ENCODE measurements at places on chromosomes 7 and 10.
A peak's percentile ranks its signal among the peaks of the same experiment; 100 is the strongest.

DNA sequence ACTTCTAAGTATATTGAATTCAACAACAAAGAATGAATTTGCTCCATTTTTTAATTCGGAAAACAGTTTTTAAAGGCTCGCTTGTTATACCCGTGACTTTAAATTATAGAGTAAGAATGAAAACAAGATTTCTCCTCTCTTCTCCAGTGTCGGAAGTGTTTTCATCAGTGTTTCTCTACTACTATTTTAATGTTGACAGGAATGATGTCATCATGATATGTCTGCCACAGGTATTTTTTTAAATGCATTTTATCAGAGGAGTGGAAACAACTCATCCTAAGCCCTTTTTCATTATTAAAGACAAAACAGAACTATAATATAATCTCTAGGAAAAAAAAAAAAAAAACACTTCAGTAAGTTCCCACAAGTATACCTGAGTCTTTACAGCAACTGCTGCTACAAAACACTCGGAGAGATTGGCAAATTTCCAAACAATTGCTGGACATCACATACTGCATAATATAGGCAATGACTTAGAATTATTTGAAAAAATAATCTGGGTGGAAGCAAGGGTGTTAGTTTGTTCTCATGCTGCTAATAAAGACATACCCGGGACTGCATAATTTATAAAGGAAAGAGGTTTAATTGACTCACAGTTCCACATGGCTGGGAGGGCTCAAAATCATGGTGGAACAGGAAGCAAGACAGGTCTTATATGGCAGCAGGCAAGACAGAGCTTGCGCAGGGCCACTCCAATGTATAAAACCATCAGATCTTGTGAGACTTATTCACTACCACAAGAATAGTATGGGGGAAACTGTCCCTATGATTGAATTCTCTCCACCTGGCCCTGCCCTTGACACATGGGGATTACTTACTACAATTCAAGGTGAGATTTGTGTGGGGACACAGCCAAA is 4.8 kb upstream of the RNF32 start:
- DNase-seq: no peak

DNA sequence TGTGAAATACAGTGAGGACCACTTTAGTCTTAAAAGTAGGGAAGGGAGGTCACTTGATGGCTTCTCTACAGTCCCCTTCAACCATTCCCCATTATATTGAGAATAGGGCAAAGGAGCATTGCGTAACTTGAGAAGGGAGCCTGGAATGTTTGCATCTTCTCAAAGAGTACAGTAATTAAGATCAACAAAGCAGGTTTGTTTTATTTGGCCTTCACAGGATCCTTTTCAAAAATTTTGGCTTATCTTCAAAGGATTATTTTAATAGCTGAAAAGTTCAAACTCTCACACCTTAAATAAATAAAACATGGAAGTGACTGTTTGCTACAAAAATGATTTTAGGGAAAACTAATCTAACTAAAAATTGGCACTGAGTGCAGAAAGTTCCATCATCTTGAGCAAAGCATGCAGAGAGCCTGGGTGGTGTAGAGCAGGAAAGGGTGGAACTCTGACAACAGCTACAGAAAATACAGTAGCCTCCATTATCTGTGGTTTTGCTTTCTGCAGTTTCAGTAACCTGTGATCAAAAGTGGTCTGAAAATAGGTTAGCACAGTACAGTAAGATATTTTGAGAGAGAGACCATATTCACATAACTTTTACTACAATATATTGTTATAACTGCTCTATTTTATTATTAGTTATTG is 214.0 kb downstream of the MDFIC start:
- DNase-seq: no peak

DNA sequence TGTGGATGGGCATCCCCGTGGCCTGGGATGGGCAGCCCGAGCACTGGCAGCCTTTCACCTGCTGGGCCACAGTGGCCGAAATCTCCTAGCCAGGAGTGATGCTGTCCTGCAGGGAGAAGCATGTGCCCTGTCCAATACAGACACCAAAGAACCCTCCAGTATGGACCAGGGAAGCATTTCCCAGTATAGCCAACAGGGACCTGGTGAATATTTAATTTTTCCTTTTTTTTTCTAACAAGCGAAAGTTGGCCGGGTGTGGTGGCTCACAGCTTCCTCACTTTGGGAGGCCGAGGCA is 11.0 kb downstream of the IMPDH1 start:
- DNase-seq: no peak

- DNase-seq: no peak
Observed at GRCh38 chr10:110061687-110062086, 53.9 kb downstream of the ADD3 start.

DNA sequence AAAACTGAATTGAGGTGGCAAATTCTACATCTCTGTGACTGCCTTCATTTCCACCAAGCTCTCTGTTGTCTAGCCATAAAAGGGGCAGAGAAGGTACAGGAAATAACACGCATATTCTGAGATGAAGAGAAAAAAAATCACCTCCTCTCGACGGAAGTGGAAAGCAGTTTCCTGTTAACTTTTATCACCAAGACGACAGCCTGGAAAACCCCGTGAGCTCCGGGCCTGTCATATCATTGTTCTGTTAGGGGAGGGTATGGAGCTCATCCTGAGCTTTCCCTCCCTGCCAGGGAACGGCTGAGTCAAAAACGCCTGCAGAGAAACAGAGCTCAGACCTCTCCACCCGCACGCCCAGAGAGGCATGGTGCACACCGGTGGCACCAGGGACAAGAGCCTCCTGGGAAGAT is 200.3 kb downstream of the PRPF18 start:
- DNase-seq: peak; percentile 73

DNA sequence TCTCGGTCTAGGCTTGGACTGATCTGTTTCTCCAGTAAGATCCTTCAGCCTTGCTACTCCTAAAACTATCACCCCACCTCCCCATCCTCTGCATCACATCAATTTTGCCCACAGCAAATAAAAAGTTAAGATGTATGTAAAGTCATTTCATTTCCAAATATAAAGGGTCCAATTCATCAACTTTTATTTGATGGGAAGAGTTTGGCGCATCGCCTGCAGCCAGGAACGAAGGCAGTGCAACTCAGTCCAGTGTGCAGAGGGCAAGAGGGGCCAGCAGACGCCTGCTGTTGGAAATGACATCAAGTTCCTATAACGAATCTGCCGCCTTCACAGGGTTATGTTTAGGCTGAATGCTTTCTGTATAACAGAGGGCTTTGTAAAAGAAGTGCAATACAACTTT is 97.0 kb downstream of the SVIL start:
- DNase-seq: no peak

- no peak for DNase-seq
Observed at GRCh38 chr10:79027147-79028055, 41.4 kb upstream of the ZMIZ1 start.

- DNase-seq: no peak
Observed at GRCh38 chr7:109246330-109247077, 676.8 kb downstream of the DNAJB9 start.

- no peak for DNase-seq
Observed at GRCh38 chr7:106794276-106795083, 70.6 kb upstream of the PIK3CG start.

DNA sequence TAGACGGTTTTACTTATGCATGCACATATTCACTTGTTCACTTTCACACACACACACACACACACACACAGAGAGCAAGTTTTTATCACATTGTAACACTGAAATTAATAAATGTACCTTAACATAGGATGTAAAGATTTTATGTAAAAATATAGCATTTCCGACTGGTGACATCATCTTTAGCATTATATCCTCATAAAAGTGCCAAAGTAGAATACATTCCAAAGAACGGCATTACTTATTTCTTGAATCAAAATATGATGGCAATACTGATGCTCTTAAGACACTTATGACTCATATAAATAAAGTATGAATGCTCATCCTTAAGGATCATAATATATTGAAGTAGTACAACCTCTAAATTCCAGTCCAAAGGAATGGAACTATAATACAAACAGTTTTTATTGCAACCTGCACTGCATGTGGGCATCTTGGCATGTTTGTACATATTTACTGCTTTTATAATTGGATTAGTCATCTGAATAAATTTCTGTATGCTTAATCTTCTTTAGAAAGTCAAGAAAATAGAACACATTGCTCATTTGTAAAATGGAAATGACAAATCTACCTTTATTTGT is 290.0 kb upstream of the SEMA3A start:
- no peak for DNase-seq

DNA sequence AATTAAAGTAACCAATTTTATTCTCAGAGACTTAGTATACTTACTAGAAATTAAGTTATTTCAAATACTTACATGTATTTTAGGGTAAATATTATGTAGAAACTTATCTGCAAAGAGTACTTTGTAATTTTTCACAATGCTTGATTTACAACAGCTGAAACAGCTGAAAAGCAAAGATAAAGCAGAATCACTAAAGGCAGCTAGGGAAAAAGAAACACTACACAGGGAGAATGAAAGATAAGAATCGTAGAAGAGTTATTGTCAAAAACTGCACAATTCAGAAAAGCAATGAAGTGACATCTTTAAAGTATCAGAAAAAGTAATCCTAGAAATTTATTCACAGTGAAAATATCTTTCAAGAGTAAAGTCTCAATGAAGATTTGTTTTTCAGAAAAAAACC is 69.7 kb upstream of the ZNF804B start:
- no peak for DNase-seq

DNA sequence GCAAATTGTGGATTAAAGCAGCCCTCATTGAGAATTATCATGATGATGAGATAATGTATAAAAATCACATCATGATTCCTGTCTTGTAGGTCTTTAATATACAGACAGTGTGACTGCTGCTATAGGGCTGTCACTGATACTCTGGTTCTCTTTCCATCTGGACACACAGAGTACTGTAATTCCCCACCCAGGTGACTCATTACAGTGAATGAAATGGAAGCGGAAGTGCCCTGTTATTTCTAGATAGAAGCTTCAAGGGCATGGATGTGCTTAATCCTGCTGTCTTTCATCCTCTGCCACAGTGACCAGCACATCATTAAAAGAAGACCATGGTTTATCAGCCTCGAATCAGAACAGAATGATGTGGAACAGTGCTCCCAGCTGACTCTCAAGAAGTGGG is 1234.0 kb downstream of the SORCS3 start:
- DNase-seq: no peak

DNA sequence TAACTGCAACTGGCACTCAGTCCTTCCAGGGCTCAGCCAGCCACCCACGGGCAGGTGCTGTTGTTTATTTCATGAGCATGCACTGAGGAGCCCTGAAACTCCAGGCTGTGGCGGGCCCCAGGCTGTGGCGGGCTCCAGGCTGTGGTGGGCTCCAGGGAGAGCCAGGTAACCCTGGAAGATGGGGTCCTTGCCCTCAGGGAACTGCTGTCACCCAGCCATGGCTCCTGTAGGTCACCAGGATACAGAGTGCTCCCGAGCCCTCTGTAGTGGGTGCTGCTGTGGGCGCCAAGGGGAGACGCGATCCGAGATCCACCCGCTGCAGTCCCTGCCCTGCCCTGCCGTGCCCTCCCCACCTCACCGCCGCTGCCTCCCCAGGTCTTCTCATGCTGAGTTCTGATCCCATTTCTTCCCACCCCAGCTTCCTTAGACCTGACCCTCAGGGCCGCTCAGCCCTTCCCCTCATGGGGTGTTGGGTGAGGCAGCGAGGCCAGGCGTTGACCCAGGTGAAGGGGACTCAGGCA is 29.6 kb downstream of the LRRC27 start:
- no peak for DNase-seq
